Stimulated activated CD8-positive, alpha-beta memory T cell treated with anti-CD3 and anti-CD28 coated beads, Interleukin-2, amount 100 ng/mL, for 48 hours (primary cell): ENCODE measurements at places on chromosomes 7 and 10.
A peak's percentile ranks its signal among the peaks of the same experiment; 100 is the strongest.

GRCh38 chr10:6766131-6766801 lies 186.2 kb upstream of the PRKCQ start:
- no peak for DNase-seq

DNA sequence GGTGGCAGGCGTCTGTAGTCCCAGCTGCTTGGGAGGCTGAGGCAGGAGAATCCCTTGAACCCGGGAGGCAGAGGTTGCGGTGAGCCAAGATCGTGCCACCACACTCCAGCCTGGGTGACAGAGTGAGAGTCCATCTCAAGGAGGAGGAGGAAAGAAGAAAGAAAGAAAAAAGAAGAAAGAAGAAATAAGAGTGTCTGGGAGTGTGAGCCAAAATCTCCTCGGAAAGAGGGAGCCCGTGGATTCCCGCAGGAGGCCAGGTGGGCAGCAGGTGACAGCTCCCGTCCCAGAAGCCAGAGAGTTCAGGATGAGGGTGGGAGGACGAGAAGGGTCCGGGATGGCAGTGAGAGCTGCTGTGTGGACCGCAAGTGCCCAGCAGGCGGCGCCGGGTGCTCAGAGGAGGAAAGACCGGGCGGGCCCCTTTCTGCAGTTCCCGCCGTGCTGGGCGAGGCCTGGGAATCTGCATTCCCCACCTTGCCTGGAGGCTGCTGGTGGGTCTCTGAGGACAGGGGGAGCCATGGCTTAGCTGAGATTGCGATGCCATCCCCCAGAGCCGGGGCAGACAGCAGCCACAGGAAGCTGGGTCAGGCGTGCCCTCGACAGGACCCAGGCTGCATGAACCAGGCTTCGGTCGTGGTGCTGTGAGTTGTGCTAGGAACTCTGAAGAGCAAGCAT lies 17.1 kb upstream of the AMZ1 start:
- DNase-seq, result peak; percentile 65

GRCh38 chr7:53325061-53325460 lies 289.6 kb downstream of the POM121L12 start:
- no peak for DNase-seq

GRCh38 chr10:97656777-97657176 lies 16.3 kb downstream of the PI4K2A start:
- no peak for DNase-seq

DNA sequence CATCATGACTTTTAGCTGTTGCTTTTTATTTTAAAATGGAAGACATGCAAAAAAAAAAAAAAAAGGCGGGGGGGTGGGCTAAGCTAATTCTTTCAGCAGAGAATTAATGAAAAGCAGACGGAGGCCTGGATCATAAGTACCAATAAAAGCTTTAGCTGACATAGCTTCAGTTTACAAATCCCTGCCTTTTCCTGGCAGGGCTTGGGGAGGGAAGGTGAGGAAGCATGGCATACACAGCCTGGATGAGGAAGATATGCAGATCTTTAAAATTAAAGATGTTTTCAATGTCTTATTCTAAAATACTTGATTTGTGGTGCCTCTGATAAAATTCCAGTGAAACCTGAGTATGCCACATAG lies 57.0 kb downstream of the ICA1 start:
- DNase-seq, result no peak

GRCh38 chr10:110817614-110818013 lies 54.1 kb upstream of the PDCD4 start:
- no peak for DNase-seq

GRCh38 chr7:149865437-149865836 lies 8.3 kb upstream of the ATP6V0E2 start:
- no peak for DNase-seq

GRCh38 chr10:59315465-59315864 lies 46.9 kb downstream of the FAM13C start:
- DNase-seq, result no peak

DNA sequence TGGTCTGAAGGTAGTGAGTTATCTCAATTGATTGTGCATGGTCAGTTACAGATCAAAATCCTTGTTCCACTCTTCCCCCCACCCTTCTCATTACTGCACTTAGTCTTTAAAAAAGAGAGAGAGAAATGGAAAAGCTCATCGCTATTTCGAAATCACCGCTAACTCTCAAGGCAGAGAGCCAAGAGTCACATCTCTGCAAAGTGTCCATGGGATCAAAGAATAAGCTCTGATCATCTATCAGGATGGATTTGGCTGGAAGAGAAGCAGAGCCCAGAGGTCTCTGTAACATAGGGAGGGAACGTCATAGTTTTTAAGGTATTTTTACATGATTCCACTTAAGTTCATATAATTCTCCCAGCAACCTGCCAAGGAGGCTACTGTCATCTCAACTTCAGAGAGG lies 30.0 kb upstream of the MYH16 start:
- no peak for DNase-seq

DNA sequence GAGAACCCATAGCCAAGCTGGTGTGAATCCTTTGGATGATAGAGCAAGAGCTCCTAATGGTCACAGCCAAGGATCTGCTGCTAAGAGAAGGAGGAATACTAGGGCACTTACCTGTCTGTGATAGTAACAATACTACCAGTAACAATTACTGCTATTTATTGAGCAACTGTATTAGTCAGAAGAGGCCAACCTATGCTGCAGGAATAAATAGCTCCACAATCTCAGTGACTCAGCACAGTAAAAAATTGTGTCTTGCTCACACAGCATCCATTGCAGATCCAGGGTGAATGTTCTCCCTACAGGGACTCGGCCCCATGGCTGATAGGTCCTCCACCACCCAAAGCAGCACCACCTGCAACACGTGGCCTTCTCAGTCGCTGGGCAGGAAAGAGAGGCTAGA lies 257.6 kb upstream of the ZMIZ1 start:
- no peak for DNase-seq

DNA sequence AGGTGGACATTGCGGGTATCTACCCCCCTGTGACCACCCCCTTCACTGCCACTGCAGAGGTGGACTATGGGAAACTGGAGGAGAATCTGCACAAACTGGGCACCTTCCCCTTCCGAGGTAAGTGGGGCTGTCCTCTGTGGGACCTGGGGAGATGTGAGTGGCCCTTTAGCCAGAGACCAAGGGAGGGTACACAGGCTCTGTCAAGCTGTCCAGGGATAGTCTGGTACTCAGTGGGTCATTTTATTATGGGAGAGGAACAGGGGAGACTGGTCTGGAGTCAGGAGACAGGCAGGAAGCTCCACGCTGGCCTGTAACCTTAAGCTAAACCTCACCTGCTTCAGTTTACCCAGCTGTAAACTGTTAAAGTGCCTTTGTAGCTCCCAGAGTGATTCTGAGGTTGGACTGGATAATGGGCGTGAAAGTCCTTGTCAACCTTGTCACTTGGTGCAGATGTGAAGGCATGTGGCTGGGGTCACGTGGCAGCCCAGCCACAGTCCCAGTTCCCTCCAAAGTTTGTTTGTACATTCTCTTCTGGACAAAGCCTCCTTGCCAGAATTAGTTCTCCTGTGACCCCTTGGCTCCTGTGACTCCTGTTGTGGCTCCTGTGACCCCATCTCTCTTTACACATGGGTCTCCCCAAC lies 729 bp downstream of the HOGA1 start:
- no peak for DNase-seq

GRCh38 chr10:37246637-37247036 lies 121.2 kb downstream of the ANKRD30A start:
- no peak for DNase-seq

- no peak for DNase-seq
Measured at GRCh38 chr7:23788843-23789242, 78.8 kb downstream of the STK31 start.

DNA sequence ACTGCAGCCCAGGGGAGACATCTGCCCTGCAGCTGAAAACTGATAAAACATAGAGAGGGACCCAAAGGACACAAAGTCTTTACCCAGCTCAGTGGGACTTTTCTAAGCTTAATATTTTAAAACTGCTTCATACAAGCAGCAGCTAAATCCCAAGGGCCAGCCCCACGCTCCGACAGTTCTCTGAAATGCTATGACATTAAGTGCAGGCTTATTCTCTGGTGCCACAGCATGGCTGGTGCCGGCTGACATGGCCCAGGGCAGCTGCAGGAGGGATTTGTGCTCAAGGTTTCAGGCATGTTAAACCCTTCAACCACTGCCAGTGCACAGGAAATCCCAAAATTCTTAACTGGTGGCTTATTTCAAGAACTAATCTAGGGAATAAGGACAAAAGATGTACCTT lies 170.9 kb downstream of the PARD3 start:
- DNase-seq, result no peak

DNA sequence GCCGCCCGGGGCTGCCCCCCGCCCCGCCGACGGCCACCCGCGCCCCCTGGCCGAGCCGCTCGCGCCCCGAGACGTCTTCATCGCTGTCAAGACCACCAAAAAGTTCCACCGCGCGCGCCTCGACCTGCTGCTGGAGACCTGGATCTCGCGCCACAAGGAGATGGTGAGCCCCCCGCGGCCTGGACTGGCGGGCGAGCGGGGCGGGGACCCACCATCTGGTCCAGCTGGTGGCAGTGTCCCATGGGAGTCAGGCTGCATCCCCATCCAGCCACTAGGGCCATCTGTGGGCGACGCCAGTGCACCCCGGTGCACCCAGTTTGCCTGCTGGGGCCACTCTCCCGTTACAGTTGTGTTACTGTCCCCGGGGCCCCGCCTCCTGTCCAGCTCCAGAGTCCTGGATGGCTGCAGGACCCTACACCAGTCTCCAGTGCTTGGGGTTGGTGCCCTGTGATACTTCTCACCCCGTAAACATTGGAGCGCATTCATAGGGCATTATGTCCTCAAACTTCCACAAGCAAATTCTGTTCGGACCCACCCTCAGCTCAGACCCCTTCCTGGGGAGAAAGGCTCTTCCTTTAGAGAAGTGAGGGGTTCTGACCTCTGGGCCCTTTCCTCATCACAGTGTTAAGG lies 672 bp downstream of the LFNG start:
- DNase-seq, result no peak

DNA sequence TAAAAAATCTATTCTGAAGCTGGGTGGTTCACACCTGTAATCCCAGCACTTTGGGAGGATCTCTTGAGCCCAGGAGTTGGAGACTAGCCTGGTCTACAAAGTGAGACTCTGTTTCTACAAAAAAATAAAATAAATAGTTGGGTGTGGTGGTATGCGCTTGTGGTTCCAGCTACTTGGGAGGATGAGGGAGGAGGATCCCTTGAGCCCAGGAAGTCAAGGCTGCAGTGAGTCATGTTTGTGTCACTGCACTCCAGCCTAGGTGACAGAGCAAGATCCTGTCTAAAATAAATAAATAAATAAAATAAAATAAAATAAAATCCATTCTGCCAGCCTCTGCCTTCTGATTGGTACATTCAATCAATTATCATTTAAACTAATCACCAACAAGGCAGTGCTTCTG lies 17.5 kb downstream of the ZNF33A start:
- no peak for DNase-seq

DNA sequence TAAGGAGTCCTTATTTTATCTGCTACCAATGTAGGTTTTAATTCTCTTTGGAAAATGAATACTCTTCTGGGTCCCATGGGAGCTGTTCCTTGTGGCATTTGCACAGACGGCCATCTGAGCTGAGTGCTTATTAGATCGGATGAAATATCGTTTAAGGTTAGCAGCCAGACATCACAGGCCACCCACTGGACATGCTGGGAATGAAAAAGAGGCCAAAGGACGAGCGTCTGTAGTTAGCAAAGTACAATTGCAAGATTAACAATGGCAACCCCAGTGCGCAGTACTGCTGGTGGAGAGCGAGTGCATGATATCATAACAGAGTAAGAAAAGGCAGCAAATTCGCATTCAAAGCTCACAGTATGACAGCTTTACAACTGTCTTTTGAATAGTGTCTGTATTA lies 28.3 kb upstream of the CREB5 start:
- no peak for DNase-seq

GRCh38 chr10:99119258-99119748 lies 116.3 kb downstream of the HPSE2 start:
- no peak for DNase-seq

DNA sequence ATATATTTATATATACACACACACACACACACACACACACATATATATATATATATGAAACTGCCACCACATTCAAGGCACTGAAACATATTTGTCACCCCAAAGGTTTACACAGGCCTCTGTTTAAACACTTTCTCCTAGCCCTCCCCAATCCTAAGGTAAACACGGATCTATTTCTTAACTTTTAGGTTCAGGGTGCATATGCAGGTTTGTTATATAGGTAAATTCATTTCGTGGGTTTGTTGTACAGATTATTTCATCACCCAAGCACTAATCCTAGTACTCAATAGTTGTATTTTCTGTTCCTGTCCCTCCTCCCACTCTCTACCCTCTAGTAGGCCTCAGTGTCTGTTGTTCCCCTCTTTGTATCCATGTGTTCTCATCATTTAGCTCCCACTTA lies 305.0 kb downstream of the GPR37 start:
- DNase-seq, result no peak

- no peak for DNase-seq
Measured at GRCh38 chr7:28071570-28071969, 109.0 kb downstream of the JAZF1 start.

DNA sequence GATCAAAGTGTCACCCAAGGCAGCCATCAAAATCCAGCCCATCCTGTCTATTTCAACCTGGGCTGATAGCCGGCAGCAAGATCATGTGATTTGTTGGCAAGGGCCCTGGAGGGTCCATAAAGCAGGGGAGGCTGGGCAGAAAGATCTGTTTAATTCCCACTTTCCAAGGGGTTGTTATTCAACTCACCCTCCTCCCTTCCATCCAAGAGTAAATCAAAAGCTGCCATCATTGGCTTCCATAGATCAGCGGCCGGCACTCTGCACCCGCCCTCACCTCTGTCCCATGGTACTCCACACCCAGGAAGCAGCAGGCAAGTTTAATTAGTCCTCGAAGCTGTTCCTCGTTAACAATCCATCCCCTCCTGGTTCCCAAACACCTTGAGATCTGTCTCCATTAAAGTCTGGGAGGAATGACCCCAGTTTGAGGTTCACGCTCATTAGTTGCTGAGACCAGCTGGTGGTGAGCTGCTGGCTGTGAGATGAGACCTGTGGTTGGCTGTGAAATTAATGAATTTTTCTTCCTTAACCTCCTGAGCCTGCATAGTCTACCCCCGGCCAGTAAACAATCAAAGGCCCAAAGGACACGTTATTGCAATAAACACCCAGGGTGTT lies 120.6 kb upstream of the CHST15 start:
- no peak for DNase-seq

DNA sequence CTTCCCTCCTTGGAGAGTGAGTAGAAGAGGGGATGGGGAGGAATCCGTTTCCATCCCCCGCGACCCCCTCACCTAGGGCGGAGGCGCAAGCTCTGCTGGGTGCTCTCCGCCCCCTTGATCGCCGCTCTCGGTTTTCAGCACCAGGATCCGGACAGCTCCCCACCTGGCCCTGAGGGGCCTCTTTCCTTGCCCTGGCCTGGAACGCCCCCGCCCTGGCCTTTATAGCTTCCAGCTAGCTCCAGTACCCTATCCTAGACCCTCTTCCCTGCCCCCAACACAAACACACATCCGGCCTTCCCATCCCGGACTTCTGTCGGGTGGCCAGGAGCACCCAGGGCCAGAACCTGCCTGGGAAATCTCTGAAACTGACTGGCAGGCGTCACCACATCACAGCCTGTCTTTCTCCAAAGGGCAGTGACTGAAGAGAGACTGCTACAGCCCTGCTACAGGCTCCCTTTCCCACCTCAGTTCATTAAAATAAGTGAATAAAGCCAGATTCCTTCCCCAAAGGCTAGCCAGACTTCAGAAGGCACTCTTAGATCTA lies 72.3 kb upstream of the LEP start:
- no peak for DNase-seq

- DNase-seq, result no peak
Measured at GRCh38 chr10:89297356-89297755, 4.5 kb upstream of the IFIT2 start.

GRCh38 chr10:103416436-103417147 lies 20.2 kb downstream of the PDCD11 start:
- peak; percentile 9 for DNase-seq

GRCh38 chr10:102231357-102232318 lies 5.5 kb downstream of the ELOVL3 start:
- peak; percentile 61 for DNase-seq
